ENCODE measurements at places on chromosomes 7 and 10.

DNA sequence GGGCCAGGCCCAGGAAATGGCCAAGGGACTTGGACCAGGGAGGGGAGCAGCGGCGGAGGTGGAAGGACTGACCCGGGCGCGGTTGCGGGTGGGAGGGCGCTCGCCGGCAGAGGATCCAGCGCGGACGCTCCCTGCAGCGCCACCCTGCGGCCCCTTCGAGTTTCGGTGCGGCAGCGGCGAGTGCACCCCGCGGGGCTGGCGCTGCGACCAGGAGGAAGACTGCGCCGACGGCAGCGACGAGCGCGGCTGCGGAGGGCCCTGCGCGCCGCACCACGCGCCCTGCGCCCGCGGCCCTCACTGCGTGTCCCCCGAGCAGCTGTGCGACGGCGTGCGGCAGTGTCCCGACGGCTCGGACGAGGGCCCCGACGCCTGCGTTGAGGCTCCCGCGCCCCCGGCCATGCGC, 16.8 kb upstream of the ZNF467 start:
- peak; percentile 27 for DNase-seq

- peak; percentile 28 for DNase-seq
Observed at GRCh38 chr7:25968205-25968993, 183.6 kb upstream of the NFE2L3 start.

- DNase-seq = no peak
Observed at GRCh38 chr7:35450456-35451214, 196.7 kb upstream of the TBX20 start.

GRCh38 chr7:138755842-138756590, 41.8 kb upstream of the TMEM213 start:
- DNase-seq = no peak

GRCh38 chr7:117582219-117582704, 102.4 kb downstream of the CFTR start:
- DNase-seq = no peak

GRCh38 chr7:99428972-99429566, 9.5 kb downstream of the PTCD1 start:
- DNase-seq = peak; percentile 29

DNA sequence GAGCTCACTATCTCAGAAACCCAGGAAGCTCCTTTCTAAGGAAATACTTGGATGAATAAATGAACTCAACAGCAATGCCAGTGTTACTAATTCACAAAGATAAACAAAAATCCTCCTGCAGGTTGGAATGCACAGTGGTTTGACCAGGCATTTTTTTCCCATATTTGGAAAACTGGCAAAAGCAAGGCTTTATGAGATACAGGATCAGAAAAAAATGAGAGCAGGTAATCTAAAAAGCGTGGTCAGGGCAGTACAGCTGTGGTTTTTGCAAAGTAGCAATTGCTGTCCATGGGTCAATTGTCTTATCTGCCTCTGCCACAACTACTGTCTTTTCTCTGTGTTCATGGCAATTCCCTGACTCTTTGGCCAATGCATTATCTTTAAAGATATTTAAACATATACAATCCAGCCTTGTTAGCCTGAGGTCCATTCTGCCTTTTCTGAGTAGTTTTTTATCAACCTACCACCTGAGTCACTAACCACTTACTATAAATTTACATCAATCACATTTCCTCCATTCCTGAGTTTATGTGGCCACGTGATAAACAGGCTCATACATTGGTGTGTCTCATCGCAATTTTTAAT, 564.5 kb upstream of the IGFBP3 start:
- no peak for DNase-seq

GRCh38 chr7:133117452-133117851, 35.6 kb upstream of the CHCHD3 start:
- no peak for DNase-seq

GRCh38 chr7:22452142-22452959, 47.6 kb downstream of the STEAP1B start:
- peak; percentile 6 for DNase-seq

DNA sequence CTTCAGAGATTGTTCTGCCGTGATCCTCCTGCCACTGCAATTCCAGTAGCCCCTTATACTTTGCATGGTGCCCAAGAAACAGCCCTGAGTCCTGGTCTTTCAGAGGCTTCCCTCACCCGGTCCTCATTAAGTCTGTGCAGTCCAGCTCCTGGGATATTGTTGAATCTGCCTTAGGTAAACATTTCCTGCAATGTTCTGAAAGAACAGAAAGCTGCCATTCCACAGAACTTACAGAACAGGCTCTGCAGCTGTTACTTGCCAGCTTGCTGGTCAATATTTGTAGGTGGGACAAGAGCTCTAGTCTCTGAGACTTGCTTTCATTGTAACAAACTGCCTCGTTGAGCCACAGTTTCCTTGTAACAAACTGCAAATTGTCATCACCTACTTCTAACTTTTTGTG, 115.0 kb upstream of the KIF5B start:
- no peak for DNase-seq

GRCh38 chr7:114657279-114657678, 242.7 kb downstream of the FOXP2 start:
- no peak for DNase-seq

DNA sequence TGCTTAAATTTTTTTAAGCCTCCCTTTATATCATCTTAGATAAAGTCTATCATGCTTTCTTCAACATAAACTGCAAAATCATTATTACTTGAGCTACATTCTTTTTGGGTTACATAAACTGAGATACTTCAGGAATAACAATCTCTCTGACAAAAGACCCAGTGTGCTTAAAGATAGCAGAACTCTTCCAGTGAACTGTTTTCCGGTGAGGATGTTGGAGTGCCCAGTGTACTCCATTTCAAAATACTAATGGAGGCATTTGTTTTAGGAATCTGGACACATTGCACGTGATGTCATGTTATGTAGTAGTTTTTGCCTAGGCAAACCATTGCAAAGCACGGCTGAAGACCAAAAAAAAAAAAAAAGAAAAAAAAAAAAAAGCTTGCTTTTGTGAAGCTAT, 388.2 kb upstream of the CELF2 start:
- no peak for DNase-seq

- DNase-seq = no peak
Observed at GRCh38 chr10:130427216-130427722, 291.1 kb downstream of the GLRX3 start.

- no peak for DNase-seq
Observed at GRCh38 chr10:69839696-69840345, 38.1 kb downstream of the COL13A1 start.

- DNase-seq = no peak
Observed at GRCh38 chr10:48464871-48465736, 139.8 kb downstream of the ARHGAP22 start.

DNA sequence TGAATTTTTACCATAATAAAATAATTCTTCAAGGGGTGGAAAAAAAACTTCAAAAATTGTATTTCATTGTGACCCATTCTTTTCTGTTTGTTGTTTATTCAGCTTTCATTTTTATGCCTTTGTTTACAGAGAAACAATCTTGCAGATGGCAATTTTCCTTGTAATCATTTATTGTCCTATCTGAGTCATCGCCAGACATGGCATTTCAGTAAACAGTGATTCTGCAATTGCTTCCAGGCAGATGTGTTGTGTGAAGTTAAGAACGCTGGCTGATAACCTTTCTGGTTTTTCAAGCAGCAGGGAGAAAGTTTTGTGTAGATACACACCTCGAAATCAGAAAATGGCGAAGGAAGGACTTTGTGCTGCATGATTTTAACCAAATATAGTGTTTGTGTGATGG, 80.7 kb upstream of the RPA3 start:
- no peak for DNase-seq

- peak; percentile 39 for DNase-seq
Observed at GRCh38 chr7:129952086-129952652, 591 bp downstream of the UBE2H start.

GRCh38 chr7:133786401-133786937, 340.7 kb upstream of the LRGUK start:
- DNase-seq = no peak

- DNase-seq = no peak
Observed at GRCh38 chr7:30066687-30067086, 38.5 kb downstream of the PLEKHA8 start.

DNA sequence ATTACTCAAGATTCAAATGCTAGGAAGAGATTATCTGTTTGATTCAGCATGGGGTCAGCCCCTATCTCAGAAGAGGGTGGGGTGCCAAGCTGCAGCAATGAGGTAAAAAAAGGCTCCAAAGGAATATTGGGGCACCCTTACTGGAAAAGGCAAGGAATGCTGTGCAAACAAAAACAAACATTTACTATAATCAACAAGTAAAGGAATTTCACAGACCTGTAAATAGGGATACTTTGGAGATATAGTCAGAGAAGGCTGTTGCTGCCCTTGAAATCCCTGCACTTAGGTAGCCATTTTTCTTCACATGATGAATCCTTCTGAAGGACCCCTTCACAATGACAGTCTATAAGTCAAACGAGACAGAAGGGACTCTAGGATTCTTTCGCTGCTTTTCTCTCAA, 10.6 kb upstream of the ADD3 start:
- no peak for DNase-seq

- DNase-seq = no peak
Observed at GRCh38 chr10:34295142-34295548, 520.0 kb downstream of the PARD3 start.

All from CD4-positive, alpha-beta T cell treated with Interleukin-10 for 1 hour (primary cell).